AG20443 (cell line): ENCODE measurements at places on chromosomes 6 and 20.

DNA sequence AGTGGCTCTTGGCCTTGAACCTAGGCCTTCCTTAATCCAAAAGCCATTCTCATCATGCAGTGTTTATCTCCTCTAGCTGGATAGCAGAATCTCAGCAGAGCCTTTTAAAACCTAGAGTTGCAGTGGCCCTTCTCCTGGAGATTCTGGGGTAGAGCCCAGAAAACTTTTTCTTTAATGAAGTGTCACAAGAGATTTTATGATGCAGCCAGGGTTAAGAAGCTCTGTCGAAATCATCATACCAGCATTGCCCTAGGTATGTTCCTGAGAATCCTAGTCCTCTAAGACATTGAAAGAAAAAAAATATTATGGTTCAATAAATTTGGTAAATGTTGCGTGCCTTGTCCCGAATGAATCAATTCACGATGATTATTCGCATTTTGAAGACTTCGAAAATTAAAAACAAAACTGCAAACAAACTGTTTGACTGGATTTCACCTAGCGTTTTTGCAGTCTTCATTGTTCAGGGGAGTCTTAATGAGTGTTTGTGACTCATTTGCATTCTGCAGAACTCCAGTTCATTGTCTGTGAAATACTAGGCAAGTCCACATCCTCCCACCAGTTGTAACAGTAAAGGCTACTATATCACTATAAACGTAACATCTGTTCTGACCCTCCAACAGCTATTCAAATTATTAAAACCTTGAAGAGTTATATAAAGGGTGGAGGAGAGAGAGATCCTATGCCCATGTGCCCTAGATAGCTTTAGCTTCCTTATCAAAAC is 198.6 kb downstream of the UST start:
- peak; percentile 36 for DNase-seq

DNA sequence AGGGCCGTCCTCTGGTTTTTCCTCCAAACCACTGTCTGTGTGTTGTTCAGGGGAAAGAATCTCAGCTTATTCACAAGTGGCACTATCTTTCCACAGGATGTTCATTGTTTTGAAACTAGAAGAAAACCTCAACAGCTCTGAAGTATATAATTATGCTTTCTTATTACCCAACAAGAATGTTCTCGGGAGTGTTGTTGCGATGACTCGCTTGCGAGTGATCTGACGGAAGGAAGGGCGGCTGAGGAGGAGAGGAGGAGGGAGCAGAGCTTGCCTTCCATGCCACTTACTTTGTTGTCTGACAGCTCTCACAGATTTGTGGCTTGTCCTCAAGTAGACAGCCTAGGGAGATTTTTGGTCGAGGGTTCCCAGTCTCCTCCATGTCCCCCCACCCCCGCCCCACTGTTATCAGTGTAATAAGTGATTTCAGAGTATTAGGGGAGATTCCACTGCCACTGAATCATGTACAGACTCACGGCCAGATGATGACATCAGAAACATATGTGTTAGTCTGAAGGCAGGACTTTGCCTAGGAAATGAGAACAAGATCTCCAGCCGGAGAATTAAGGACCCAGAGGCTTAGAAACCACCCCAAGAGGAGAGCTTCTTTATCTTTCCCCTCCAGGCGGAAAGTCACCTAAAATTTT is 80.7 kb upstream of the CCN6 start:
- peak; percentile 78 for DNase-seq

DNA sequence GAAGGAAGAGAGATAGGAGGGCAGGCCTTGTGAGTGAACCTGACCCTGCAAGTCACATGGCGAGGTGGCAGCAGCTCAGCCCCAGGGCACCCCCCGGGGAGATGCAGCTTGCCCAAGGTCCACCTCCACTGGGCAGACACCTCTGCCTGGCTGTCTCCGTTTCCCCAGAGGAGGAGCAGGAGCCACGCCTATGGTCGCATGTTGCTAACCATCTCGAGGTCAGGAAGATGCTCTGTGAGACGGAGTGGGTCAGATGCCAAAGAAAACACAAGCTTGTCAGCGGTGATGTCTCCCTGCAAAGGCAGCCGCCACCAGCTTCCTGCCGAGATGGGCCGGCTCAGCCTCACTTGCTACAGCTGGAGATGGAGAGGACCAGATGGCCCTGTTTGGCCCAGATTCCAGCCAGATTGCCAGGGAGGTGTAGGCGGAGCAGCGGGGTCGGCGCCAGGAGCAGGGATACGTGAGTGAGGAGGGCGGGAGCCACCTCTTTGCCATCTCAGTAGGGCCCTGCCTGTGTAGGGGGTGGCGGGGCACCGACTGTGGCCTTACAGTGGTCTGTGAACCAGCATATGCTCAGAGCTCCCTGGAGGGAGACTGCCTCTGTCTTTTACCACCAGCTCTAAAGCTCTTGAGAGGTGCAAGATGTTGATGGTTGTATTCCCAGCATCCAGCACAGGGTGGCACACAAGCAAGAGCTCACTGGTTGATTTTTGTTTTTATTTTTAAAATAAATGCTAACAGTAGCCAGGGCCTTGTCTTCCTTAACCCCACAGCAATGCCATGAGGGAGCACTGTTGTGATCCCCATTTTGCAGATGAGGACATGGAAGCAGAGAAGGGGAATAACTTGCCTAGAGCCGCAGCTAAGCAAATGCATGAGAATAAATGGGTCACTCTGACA is 42.9 kb upstream of the FAM83D start:
- DNase-seq = peak; percentile 38

DNA sequence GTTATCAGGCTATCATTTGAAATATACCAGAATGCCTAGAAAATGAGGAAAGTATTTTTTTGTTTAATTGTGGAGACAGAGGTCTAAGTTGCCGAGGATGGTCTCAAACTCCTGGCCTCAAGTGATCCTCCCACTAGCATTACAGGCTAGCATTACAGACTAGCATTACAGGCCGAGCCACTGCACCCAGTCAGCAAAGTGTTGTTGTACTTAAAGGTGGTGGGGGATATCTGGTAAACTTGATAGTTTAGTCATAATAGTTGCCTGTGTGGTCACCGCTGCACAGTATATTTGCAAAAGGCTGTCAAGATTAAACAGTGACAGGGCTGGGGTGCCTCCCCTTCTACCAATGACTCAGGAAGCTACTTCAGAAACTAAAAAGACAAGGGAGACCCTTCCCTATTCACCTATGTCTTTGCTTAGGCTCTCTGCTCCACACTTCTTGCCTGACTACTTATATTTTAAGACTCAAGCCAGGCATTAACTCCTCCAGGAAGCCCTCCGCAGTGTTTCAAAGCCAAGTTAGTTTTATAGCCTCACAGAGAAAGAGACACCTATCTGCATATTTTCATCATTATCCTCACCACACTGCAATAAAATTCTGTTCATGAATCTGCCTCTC is 3.1 kb upstream of the AKIRIN2 start:
- no peak for DNase-seq

GRCh38 chr6:101537753-101538316 is 144.3 kb downstream of the GRIK2 start:
- DNase-seq = no peak

- peak; percentile 35 for DNase-seq
Observed at GRCh38 chr6:139753198-139753861, 378.9 kb upstream of the CITED2 start.

DNA sequence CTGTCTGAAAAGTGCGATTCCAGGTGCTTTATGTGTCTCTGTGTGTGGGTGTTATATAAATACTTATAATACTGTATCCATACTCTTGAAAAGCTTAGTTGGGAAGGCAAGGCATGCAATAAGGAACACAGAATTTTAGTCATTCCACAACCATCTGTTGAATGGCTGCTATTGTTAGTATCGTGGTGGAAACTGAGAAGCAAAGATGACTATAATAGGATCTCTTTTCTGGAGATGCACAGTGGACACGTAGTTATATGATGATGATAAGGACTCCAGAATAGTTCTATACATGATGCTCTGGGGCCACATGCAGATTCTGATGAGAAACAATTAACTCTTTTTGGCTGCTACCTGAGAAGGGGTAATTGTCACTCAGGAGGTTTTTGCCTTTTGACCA is 25.2 kb downstream of the ESR1 start:
- no peak for DNase-seq

- DNase-seq = no peak
Observed at GRCh38 chr6:22221211-22221610, 75.6 kb downstream of the PRL start.

DNA sequence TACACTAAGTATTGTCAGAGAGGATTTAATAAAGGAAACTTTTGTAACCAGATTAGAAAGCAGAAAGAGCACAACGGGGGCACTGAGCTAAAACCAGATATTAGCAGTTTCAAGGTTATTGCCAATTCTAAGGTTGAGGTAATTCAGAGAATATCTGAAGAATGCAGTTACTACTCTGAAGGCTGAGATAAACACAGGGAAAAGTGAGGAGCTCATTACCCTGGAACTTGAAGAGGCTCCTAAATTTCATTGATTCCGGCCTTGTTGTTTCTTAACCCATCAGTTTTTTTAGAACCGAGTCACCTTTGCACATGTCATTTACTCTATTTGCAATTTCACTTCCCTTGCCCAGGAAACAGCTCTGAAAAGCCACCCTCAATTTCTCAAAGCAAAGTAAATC is 72.4 kb upstream of the BTBD3 start:
- DNase-seq = peak; percentile 26

- peak; percentile 89 for DNase-seq
Observed at GRCh38 chr20:62219992-62220665, at the start of gene HRH3. Gene HRH3, minus strand, starts transcription at chr20:62220278. Its CDS starts 308 bp downstream, at chr20:62219970.

- no peak for DNase-seq
Observed at GRCh38 chr6:122770835-122771601, 8.5 kb upstream of the FABP7 start.

GRCh38 chr6:162625846-162626540 is 101.6 kb downstream of the PRKN start:
- no peak for DNase-seq
